GM12892 (cell line): ENCODE measurements at places on chromosomes 6 and 20.

GRCh38 chr6:150102750-150103270 is 33.9 kb upstream of the ULBP3 start:
- no peak for DNase-seq

DNA sequence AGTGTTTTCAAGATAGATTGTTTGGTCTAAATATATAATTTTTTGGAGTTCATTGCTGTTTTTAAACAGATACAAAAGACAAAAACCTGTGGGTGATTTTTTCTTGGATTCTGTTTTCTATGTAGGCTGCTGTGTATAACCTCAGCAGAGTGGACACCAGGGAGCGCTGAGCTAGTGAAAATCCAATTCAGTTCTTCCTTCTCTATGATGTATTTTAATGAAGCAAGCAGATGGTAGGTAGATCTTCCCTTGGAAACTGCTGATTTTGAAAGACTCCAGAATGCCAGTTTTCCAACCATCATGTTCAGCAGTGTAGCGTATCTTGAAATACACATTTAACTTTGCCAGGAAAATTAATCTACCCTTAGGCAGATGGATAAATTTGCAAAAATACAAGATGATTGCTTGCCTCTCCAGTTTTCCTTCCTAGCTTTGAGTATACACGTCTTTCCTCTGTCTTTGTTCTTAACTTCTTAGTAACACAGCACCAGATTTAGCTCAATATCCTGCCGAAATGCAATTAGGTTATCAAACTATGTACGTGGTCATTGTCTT is 178.0 kb downstream of the PHF3 start:
- no peak for DNase-seq

- DNase-seq, result no peak
Observed at GRCh38 chr6:54913211-54913610, 66.6 kb downstream of the FAM83B start.

DNA sequence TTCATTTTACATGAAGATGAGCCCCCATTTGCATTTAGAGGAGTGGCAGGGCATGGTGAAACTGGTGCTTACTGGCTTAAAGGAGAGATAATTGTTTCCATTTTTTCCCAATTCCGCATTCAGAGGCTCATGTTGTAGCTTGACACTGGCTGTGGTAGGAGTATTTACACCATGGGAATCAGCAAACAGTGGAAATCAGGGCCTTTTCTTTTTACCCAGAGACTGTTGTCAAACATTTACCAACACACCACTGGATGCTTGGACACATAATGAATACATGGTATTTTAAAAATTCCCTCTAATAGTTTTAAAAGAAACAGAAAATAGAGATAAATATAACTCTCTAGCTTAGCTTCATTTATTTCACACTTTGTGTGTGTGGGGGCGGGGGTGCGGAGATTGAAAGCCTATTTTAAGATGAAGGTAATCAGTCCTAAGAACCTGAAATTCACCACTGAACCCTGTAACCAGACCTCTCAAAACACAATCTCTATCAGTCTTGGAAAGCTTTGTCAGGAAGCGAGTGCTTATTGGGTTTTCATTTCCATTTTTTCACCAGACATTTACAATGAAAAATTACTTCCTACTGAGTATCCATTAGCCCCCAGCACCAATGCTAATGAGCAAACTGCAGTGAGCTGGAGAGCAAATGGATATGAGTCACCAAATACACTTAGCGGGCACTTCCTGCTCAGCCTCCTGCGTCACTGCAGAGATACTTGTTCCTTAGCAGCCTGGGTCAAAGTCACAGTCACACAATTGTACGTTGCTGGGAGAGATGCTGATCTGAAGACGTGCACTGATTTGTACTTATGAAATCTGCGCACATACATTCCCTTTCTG is 532.0 kb downstream of the BCKDHB start:
- DNase-seq, result no peak

- DNase-seq, result no peak
Observed at GRCh38 chr6:14984519-14984853, 261.4 kb upstream of the JARID2 start.

DNA sequence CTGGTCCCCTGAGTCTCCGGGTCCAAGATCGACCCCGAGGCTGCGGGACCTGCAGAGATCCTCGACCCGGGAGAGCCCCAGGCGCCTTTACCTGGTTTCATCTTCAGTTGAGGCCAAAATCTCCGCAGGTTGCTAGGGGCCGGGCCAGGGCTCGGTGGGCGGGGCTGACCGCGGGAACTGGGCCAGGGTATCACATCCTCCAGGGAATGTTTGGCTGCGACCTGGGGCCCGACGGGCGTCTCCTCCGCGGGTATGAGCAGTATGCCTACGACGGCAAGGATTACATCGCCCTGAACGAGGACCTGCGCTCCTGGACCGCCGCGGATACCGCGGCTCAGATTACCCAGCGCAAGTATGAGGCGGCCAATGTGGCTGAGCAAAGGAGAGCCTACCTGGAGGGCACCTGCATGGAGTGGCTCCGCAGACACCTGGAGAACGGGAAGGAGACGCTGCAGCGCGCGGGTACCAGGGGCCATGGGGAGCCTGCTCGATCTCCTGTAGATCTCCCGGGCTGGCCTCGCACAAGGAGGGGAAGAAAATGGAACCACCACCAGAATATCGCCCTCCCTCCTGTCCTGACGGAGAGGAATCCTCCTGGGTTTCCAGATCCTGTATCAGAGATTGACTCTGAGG is 53.8 kb upstream of the POLR1H start:
- peak; percentile 25 for DNase-seq

GRCh38 chr20:1566701-1567100 is 9.2 kb upstream of the SIRPD start:
- no peak for DNase-seq

GRCh38 chr6:90898763-90899162 is 311.9 kb upstream of the MAP3K7 start:
- no peak for DNase-seq

DNA sequence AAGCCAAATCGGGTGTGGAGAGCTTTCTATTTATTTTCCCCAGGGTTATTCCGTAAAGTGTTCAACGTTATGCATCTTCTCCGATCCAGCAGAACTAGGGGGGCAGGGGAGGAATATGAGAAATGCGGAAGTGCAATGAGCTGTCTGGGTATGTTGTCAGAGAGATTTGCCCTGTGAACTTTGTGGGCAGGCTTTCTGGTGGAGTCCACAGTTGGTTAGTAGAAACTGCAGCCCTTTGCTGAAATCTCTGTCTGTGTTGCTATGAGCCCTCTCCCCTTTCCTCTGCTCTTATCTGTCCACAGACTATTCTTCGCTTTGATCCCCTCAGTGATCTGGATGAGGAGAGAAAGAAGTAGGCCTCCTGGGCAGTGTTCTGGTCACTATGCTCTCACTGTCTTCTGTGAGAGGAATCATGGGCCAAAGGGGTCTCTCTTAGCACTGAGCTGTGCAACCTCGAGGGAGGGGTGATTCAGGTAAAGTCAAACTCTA is 158.9 kb upstream of the FUT9 start:
- DNase-seq, result no peak

- DNase-seq, result no peak
Observed at GRCh38 chr20:57671662-57672061, 38.2 kb downstream of the PMEPA1 start.

- DNase-seq, result no peak
Observed at GRCh38 chr6:111900735-111901134, 27.5 kb upstream of the FYN start.

DNA sequence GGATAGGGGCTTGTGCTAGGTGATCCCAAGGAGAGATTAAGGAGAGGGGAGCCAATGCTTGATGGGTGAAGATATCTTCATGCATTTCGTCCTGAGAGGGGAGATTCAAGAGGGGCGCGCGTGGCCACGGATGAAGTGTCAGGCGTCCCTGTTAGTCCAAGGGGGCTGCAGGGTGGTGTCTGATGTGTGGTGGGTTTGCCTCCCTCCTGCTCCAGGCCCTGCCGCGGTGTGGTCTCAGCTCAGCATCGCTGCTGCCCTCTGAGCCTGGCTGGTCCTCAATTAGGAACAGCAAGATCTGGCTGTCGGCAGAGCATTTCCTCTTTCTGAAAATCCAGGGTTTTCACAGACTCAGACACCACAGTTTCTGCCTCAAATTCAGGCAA is 318.0 kb downstream of the THBS2 start:
- no peak for DNase-seq

GRCh38 chr6:158591134-158591809 is 31.4 kb downstream of the TMEM181 start:
- DNase-seq, result no peak

DNA sequence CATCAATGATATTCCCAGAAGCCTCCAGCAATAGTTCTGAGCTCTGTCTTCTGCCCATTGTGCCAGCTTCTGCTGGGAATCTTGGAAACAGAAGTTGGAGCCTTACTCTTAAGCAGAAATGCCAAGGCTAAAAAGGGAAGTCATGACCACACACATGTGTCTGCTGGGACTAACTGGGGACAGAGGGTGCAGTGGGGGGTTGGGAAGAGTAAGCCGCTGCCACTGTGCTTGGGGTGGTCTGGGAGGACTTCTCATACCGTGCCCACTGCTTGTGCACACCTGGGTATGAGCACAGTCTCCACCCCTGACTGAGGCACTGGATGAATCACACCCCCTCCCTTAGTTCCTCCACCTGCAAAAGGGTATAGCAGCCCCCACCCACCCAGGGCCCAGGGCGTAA is 90.7 kb downstream of the CDC5L start:
- no peak for DNase-seq

GRCh38 chr6:149077208-149077607 is 240.3 kb upstream of the TAB2 start:
- DNase-seq, result no peak

DNA sequence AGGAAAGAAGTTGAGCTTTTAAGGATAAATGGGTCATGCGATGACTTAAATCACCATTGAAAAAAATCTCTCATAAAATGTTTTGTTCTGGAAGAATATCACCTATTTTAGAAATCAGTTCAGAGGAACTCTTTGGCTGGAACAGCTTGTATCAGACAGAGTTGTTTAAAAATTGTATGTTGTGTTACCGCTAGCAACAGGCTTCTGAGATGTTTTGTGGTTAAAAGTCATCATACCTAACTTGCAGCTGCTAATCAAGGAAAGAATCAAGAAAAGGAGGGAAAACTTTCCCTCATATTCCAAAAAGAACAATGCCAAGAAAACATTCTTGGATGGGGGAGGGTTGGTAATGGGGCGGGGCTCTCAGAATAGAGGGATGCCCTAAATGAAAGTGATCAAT is 220.7 kb upstream of the CITED2 start:
- no peak for DNase-seq

DNA sequence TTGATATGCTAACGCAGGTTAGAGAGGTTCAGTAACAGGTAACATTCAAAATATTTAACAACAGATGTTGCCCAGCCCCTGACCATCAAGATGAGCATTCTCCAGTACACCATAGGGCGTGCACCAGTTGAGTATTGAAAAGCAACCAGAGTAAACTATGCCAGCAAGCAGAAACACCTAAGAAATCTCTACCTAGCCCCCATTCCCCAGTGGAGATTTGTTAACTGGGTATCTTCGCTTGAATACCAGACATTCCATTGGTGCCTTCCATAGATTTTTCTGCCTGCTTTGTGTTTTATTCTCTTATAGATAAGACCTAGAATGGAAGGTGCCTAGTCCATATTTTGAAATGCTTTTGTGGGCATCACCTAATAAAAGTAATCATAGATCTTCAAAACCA is 623.9 kb downstream of the KIF16B start:
- no peak for DNase-seq

GRCh38 chr20:2756056-2756611 is 44.3 kb downstream of the CPXM1 start:
- DNase-seq, result no peak
